Activated naive CD4-positive, alpha-beta T cell treated with Interleukin-2 at 50 U/mL for 16 hours (primary cell): ENCODE measurements at places on chromosomes 13 and 19.

DNA sequence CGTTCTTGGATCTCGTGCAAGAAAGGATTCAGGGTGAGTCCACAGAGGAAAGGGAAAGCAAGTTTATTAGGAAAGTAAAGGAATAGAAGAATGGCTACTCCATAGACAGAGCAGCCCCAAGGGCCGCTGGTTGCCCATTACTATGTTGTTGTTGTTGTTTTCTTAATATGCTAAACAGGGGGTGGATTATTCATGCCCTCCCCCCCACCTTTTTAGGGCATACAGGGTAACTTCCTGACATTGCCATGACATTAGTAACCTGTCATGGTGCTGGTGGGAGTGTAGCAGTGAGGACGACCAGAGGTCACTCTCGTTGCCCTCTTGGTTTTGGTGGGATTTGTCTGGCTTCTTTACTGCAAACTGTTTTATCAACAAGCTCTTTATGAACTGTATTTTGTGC lies 29.1 kb upstream of the PCDH9 start:
- DNase-seq, result no peak

GRCh38 chr13:36131931-36132297 lies 732 bp upstream of the DCLK1 start:
- DNase-seq, result no peak

DNA sequence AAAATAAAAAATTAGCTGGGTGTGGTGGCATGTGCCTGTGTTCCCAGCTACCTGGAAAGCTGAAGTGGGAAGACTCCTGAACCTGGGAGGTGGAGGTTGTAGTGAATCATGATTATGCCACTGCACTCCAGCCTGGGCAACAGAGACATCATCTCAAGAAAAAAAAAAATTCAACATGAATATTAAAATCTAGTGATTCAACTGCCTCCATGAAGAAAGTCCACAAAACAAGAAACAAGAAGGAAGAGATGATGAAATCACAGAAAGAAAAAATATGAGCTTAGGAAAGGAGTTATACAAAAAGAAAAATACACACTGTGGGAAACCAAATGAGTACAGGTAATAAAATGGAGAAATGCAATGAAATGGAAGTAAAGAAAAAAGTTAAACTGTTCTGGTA lies 99.6 kb upstream of the SIAH3 start:
- no peak for DNase-seq

DNA sequence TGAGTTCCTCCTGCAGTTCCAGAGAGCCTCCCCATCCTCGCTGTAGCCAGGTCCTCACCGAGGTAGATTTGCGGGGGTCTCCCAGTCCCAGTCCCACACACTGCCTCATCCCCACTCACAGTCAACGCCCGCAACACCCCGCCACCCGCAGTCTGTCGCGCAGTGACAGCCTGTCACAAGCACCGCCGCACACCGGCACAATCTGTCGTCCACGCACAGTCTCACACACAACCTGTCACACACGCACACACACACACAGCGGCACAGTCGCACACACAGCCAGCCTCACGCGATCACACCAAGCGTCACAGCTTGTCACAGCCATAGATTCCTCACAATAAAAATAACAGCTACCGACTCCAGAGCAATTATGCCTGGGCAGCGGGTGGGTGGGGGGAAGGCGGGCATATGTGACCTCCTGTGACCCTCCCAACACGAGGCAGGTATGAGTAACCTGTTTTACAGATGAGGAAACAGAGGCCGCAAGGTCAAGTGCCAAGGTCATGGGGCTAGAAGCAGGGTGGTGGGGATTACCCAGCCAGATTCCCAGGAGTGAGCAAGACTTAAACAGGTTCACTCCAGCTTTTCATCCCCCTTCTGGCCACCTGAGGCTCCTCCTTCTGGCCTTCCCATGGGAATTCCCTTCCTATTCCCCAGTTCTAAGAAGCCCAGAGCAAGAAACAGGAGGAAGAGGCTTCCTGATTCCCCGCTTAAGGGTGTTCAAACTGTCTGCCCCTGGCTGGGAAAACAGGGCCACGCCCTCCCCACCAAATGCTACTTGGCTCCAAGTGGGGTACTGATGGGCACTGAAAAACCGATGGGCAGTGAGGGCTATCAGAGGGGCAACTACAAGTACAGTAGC lies 13.9 kb downstream of the NFIX start:
- DNase-seq, result no peak

- no peak for DNase-seq
Observed at GRCh38 chr19:32342695-32343094, 2.7 kb upstream of the ZNF507 start.

- DNase-seq, result no peak
Observed at GRCh38 chr13:29484796-29485195, 110.7 kb downstream of the SLC7A1 start.

GRCh38 chr13:46182491-46182877 lies 507 bp upstream of the LCP1 start:
- DNase-seq, result no peak

- no peak for DNase-seq
Observed at GRCh38 chr13:103039183-103039582, 27.0 kb downstream of the SLC10A2 start.

DNA sequence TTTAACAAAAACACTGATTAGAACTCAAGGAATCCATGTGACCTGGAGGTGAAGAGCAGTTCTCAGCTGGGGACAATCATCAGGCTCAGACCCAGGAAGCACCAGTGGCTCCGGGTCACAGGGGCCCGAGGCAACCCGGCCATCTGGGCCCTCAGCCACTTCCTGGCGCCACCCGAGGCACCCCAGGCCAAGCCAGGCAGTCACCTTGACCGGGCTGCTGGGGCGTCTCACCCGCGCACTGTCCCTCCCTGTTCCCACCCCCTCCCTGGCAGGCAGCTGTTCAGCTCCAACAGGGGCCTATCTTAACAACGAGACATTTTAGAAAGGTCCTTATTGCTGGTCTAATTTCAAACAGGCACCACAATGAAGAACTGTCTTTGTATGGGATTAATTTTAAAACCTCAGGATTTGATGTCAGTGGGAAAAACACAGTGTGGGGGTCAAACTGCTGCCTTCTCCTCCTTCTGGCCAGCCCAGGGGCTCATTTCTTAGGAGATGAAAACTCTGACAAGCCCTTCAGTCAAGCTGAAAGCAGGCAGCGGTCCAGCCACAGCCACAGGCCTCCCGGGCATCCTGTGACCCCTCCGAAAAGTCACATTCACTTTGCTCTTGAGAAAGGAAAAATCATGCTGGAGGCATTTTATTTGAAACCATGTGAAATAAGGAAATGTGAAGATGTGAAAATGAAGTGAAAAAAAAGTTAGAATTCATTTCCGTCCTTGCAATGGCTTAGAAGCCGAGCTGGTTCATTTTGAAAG lies 83.3 kb downstream of the KCTD15 start:
- DNase-seq, result no peak

DNA sequence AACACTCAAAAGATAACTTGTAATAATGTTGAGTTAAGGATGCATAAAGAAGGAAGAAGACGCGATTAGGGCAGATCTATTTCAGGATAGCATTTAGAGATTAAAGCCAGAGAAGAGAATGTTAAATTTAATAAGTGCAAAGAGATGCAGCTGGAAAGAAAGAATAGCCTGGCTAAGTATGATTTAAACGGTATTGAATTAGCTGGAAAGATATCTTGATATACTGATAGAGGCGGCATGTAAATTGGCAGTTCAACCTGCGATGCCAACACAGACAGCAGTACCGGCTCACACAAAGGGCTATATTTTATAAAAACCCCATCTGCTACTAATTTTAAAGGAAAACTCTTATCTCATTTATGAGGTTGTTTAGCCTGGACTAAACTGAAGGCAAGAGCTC lies 121.4 kb downstream of the ENOX1 start:
- no peak for DNase-seq

DNA sequence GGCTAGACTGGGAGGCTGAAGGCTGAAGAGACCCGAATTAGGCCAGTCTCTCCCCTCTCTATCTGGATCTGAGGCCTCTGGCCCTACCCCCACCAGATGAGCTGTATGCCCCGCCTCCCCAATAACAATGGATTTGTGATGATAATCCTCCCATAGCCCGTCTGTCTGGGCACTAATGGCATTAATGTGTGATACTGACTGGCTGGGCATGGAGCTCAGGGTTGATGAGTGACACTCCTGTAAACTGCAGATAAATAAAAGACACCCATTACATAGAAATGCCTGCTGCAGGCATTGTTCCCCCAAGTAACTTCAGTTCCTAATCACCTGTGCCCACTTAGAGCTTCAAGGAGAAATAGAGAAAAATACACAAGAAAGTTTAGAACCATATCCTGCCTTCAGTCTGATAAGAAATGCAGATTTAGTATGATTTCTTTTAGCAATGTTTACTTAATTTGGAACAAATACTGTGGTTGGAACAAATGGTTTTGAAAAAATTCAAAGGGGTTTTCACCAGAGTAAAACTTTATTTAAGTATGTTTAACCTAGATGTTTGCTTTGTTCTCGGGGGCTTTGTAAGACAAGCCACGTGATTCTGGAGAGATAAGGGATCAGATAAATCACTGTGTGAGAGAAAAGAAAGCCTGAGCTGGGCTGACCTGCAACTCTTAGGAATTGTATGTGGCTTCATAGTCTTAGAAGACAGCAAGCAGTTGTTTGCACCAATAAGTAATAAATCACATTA lies 60.3 kb downstream of the TNFRSF19 start:
- no peak for DNase-seq

GRCh38 chr19:54352041-54352440 lies 12.7 kb downstream of the LAIR1 start:
- DNase-seq, result no peak

- no peak for DNase-seq
Observed at GRCh38 chr13:26743971-26744370, 16.6 kb downstream of the GPR12 start.

- DNase-seq, result peak; percentile 71
Observed at GRCh38 chr19:33819880-33820781, 23.5 kb downstream of the KCTD15 start.

GRCh38 chr13:27024776-27025492 lies 146.7 kb downstream of the USP12 start:
- no peak for DNase-seq

- no peak for DNase-seq
Observed at GRCh38 chr13:97308735-97309429, 86.7 kb downstream of the MBNL2 start.

- no peak for DNase-seq
Observed at GRCh38 chr13:59437544-59438301, 726.0 kb downstream of the DIAPH3 start.

GRCh38 chr19:31214086-31214485 lies 135.2 kb downstream of the TSHZ3 start:
- peak; percentile 88 for DNase-seq

DNA sequence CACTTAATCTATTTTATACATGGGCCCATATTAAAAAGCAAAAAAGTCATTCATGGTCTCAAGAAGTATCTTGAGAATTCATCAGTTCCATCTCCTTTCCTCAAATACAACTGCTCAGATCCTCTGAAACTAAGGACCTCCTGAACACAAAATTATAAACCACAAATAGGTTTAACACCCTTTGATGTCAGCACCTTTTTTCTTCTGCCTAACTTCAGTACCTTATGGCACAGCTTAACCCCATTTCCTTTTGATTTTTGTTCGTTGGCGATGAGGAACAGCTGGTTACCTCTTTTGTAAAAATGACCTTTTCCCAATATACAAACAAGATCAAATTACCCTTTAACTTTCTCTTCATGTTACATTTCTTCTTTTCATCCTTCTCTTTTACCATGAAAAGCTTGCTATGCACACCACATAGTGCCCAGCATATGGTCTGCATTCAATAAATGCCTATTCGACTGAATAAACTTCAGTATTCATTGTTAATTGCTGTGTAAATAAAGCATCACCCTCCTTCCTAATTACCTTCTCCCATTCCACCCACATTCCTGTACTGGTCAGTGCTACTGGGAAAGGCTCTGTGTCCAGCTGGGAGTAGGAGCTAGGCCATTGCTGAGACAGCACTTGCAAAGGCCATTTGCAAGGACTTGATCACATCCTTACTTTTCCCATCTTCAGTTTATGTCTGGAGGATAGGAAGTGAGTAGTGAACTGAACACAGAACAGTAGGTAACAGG lies 317.9 kb downstream of the SHISA2 start:
- no peak for DNase-seq

- DNase-seq, result no peak
Observed at GRCh38 chr19:29517946-29518345, 7.8 kb upstream of the VSTM2B start.

- DNase-seq, result no peak
Observed at GRCh38 chr19:16976446-16976845, 50.2 kb downstream of the CPAMD8 start.

DNA sequence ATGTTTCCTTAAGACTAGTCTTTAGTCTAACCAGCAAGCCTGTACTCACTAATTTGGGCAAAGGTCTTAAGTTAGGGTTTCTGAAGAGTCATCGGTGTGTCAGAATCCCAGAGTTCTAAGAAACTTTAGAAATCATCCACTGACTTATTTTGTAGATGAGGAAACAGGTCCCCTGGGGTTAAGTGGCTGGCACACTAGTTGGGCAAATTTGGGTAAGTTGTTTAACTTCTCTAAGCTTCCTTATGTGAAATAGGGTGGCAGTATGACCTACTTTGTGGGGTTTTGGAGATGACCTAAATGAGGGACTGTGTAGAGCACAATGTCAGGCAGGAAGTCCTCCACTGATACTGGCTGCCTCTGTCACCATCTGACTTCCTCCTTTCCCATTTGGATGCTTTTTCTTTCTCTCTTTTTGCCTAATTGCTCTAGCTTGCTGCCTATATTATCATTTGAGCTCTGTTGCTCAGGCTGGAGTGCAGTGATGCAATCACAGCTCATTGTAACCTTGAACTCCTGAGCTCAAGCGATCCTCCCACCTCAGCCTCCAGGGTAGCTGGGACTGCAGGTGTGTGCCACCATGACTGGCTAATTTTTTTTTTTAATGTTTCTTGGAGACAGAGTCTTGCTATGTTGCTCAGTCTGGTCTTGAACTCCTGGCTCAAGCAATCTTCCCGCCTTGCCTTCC lies 2.3 kb downstream of the ADGRE3 start:
- DNase-seq, result no peak

- DNase-seq, result no peak
Observed at GRCh38 chr13:71090990-71091389, 776.0 kb downstream of the DACH1 start.

GRCh38 chr13:25232937-25233515 lies 54.3 kb downstream of the MTMR6 start:
- DNase-seq, result no peak

GRCh38 chr13:72782717-72783116 lies 784 bp downstream of the PIBF1 start:
- DNase-seq, result no peak

DNA sequence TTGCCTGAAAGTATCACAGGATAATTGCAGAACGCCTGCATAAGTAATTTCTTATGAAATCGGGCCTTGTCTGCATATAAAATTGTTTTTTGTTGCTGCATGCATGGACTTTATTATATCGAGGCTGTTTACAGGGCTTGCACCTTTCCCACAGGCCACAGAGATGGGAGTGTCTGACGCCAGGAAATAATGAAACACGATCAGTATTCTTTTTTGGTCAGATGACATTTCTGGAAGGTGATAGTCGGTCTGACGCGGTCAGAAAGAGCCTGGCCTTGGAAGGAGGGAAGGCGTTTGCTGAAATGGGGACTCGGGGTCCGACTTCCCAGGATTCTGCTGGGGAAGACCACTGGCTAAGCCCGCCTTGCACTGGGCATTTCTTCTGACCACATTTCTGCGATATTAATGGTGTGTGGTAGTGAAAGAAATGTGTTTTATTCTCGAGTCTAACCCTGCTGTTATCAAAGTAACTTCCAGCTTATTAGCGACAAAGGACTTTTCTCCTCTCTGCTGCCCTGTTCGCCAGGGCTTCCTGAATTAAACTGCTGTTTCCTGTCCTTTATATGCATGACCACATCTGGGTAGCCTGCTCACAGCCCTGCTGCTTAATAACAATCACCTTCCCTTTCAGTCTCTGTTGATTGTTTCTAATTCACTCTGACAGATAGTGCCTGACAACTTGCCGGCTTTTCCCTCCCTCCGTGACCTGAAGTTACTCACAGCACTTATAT lies 11.6 kb upstream of the ZNF536 start:
- no peak for DNase-seq
